ENCODE measurements at places on chromosomes 2 and 18. TPM values are rescaled to one million over a fixed set of nuclear protein-coding genes. Genes with fewer than 3 reads are reported as not detected.
A peak's percentile ranks its signal among the peaks of the same experiment; 100 is the strongest.

DNA sequence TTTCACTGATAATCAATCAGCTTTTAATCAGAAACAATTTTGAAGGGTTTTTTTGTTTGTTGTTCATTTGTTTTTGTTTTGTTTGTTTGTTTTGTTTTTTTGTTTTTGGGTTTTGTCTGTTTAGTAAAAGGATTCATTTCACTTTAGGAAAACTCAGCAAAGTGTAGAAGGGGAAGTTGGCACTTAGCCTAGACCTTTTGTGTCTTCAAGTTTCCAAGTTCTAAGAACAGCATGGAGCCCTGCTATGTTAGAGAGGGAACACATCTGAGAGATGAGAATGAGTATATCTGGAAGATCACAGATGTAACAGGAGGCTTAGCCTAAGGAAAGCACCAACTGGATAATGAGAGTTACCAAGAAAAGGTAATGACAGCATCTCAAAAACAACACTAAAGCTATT lies 501.5 kb downstream of the ERBB4 start:
- no peak for DNase-seq

The DSG1 gene
- not detected for total RNA-seq

The NEDD4L gene
- 69.3 TPM for total RNA-seq

DNA sequence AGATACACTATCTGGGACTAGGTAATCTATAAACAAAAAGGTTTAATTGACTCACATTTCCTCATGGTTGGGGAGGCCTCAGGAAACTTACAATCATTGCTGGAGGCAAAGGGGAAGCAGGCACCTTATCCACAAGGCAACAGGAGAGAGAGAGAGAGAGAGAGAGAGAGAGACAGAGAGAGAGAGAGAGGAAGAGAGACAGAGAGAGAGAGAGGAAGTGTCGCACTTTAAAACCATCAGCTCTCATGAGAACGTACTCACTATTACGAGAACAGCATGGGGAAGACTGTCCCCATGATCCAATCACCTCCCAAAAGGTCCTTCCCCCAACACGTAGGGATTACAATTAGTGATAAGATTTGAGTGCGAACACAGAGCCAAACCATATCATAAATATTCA lies 253.5 kb upstream of the TRIB2 start:
- no peak for DNase-seq

DNA sequence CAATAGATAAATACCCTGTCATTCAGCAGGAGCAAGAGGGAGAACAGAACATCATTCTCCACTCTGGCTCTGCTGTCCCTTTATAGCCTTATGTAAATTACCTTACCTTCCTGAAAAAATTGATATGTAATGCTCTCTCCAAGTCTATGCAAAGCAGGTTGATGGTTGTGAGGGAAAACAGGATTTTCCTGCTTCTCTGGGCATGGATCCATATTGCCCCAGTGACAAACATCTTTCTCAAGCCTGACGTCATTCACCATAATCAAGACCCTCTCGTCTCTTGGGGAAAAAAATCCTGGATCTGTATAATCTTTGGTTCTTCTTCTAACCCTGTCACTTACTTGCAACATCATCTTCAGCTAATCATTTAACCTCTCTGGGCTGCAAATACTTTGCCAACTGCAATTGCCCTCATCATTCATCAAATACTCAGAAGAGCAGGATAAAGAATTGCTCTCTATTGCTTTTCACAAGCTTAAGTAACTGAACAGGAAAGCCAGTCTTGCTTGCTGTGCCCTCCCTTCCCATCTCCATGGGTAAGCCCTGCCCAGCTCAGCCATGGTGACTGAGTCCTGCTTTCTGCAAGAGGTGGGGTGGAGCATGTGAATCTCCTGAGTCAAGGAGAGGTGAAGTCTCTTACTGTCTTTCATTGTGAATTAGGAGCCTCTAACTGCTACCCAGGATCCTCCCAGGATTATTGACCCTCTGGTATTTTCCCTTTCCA lies 123.7 kb upstream of the KLF7 start:
- no peak for DNase-seq

The PNKD gene
- total RNA-seq: 45.8 TPM

DNA sequence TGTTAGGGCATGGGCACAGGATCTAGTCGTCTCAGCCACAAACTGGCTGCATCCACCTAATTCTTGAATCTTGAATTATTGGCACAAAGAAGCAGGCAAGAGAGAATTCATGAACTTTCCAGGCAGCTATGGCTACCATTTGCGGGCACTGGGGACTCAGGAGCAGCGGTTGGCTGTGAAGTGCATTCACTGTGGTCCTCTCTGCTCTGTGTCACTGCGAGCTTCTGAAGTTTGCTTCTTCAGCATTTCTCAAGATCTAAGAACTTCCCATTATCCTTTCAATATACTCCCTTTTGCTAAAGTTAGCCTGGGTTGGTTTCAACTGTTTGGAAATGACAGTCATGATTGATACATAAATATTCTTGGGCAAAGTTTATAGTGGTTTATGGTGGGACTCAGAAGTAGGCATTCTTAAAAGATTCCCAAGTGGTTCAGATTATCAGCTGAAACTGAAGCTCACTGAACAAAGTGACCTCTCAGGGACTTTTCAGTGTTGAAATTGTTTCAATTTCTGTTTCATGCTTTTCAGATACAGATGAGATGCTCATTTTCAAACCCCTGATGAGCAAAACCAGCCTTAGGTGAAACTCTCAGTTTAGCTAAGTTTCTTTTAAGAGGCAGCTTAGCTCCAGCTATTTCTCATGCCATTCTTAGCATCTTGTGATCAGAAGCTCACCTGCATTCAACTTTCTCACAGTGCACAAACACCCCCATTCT lies 1258.3 kb upstream of the GYPC start:
- no peak for DNase-seq

- peak; percentile 16 for DNase-seq
Measured at GRCh38 chr18:67634631-67635338, 118.3 kb upstream of the DSEL start.

DNA sequence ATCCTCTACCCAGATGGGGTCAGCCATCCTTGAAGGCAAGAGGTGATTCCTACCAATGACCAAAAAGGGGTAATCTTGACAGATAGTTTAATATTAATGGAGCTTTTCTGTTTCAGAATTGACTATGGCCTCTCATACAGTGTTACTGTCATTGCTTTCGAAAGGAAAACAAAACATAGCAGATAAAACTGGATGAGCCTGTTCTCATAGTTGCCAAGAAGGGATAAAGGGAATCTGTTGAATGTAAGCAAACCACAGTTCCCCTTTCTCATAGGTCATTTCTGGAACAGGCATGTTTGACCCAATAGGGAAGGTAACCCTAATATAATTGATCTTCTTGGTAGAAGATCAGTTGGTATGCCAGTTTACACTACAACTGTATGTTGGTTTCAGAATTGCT lies 1.6 kb downstream of the RAB27B start:
- no peak for DNase-seq

DNA sequence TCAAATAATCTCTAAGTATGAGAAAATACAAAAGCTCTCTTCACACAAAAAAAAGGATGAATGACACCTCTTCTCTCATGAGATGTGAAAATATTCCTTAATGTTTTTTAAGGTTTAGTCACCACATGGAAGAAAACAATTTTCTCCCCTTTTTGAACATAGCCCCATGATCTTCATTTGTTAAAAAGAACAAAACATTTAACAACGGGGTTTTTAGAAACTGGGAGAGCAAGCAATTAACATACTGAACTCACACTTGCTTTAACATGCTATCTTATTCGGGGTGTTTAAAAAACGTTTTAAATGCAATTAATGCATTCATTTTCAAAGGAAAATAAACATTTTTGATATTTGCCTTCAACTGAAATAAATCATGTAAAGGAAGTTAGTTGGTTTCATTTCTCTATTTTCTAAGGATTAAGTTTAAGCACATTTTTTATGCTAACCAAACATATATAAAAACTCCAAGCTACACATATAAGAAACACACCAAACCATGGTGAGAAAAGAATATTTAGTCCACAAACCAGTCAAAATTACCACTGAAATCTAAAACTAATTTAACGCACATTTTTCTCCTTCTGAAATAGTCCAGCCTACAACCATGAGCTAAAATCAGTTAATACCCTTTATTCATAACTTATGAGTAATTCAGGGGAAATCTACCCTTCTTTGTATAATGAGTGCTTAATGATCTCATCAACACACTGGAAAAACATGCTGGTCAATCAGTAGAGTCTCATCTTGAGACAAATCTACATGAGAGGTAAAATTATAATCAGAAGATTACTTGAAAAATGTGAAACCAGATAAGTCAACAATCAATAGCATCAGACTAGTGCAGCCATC lies 8.2 kb downstream of the FBXO11 start:
- DNase-seq: no peak

DNA sequence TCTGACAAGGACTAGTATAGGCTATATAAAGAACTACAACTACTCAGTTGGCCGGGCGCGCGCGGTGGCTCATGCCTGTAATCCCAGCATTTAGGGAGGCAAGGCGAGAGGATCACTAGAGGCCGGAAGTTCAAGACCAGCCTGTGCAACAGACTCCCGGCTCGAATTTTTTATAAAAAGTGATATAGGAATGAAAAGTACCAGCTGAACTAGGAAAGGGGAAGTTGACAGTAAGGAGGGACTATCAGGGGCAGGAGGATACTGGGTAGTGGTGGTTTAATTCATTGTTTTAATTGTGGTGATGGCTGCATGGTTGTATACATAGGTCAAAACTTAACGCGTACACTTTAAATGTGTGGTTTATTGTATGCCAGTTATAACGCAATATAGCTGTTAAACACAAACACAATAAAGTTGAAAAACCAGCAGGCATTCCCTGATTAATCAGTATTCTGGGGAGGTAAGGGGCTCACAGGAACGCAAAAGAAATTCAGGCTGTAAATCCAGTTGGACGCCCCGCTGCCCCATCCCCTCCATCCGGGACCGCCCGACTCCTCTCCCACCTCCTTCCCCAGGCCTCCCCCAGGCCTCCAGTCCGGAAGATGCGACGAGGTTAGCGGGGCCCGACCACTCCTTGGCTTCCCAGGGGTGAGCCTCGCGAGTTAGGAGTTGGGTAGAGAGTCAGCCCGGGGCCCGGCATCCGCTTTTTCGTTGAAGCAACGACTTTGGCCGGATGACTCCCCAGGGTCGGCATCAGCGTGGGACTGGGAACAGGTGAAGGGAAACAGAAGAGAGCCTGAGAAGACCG lies 746 bp upstream of the POLR1B start:
- peak; percentile 73 for DNase-seq

The ABCG5 gene
- not detected for total RNA-seq

The TDRD15 gene
- total RNA-seq: not detected

DNA sequence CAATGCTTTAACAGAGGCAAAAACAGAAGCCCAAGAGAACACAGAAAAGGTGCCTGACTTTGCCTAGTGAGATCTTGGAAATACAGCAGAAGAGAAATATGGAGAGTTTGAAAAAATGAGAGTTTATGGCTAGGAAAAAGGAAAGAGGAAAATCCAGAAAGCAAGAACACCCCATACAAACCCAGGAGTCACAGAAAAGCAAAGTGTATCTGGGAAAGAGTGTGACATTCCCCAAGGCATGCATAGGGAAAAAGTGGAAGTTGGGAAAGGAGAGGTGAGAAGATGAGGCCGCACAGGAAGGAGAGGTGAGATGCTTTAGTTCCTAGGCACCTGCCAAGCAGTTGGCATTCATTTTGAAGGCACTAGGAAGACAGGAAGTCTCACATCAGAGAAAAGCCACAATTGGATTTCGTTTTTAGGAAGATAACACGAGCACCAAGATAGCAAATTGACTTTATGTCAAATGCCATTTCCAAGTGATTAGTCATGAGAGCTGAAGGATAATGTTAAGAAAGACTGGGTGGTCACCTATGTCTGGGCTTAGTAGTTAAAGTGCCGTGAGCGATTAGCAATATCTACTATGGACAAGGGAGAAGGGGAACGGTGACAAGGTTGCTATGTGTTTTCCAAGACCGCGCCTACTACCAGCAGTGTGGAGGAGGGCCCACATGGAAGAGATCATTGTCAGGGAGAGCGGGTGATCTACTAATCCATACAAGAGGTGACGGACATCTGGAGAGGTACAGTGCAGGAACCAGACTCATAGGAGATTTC lies 224.1 kb upstream of the PARD3B start:
- DNase-seq: no peak

DNA sequence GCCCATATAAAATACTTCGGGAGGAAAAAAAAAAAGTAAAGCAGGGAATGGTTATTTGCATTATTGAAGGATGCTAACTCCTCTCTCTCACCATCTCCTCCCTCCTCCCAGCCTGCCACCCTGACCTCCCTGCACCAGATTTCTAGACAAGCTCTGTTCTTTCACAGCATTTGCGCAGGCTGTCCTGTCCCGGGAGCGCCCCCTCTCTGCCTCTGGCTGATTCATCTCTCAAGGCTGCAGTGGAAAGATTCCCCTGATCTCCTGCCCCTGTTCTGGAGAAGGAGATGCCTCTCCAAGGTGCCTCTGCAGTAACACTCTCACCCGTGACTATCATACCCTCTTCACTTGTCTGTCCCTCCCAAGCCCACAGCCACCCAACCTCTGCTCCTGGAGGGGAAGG lies 38.5 kb downstream of the COL4A4 start:
- peak; percentile 65 for DNase-seq

DNA sequence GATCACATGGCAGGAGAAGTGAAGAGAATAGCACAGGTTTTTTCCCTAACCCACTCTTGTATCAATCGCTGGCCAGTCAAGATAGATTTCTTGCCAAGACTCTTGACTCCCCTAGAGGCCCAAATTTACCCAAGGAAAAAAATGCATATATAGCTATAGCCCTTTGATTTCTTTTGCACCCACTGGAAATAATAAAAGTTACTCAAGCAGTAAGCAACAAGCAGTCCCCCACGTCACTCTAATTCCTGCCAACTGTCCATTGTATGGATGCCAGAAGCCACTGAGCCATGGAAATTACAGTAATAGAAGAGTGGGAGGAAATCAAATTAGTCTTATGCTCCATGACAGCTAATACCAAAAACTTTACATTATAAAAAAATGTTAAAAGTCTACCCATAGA lies 125.3 kb upstream of the SLC39A10 start:
- DNase-seq: no peak

GRCh38 chr18:45069546-45069945 lies 388.9 kb downstream of the SETBP1 start:
- no peak for DNase-seq

- DNase-seq: no peak
Measured at GRCh38 chr2:240605867-240606743, 19.2 kb upstream of the GPR35 start.

DNA sequence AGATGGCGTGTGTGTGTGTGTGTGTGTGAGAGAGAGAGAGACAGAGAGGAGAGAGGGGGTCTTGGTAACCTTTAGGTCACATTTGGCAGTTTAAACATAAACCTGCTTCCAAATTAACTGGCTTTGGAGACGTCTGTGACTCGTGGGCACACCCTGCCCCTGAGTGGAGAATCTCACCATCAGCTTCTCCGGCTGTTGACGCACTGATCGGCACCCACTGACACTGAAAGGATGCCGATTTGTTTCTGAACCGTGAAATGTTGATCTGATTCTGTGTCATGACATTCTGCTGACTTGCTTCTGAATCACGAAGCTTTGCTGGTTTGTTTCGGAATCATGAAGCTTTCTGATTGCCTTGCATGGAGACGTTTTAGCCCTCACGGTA lies 114.7 kb downstream of the RTP5 start:
- no peak for DNase-seq

DNA sequence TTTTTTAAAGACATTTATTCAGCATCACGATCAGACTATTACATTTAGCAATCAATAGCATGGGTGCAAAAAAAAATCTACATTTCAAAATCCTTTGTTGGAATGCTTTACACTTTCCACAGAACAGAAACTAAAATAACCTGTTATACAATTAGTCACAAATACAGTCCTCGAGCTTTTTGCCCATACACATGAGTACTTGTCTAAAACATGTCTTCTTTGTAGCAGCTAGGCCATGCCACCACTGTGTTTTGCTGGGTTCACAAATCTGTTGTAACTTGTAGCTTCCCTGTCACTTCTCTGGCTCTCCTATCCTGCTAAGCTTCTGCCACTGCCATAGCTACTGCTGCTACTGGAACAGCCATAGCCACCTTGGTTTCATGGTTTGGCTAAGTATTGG lies 24.4 kb upstream of the ADAM23 start:
- no peak for DNase-seq

The IGFBP5 gene
- 12.5 TPM for total RNA-seq
